ENCODE measurements at places on chromosomes 12 and 14.

DNA sequence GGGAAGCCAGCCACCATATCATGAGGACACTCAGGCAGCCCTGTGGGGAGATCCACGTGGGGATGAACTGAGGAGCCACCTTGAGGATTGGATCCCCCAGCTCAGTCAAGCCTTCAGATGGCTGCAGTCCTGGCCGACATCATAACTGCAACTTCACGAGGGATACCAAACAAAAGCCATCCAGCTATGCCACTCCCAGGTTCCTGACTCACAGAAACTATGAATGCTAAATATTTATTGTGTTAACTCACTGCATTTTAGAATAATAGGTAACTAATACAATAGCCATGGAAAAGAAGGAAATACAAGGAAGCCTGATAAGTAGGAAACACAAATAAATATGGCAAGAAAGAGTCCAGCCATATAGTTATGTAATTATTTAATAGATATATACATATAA, 42.1 kb upstream of the FAM222A start:
- DNase-seq, result no peak

DNA sequence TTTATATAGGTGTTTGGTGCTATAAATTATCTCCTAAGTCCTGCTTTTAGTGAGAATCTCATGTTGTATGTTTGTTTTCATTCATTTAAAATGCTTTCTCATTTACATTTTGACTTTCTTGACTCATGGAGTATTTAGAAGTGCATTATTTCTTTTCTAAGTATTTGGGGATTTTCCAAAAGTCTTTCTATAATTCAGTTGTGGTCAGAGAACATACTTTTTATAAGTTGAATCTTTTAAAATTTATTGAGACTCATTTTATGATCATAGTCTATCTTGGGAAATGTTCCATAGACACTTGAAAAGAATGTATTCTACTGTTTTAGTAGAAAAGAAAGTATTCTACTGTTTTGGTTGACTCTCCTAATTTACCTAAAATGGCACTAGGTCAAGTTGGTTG, 168.2 kb downstream of the AKAP6 start:
- no peak for DNase-seq

GRCh38 chr12:119589097-119589496, 4.5 kb upstream of the TMEM233 start:
- DNase-seq, result no peak

- no peak for DNase-seq
These were observed 129.5 kb downstream of the PRKD1 start for GRCh38 chr14:29798108-29798663.

- DNase-seq, result no peak
These were observed 26.5 kb upstream of the RCOR1 start for GRCh38 chr14:102565959-102566358.

DNA sequence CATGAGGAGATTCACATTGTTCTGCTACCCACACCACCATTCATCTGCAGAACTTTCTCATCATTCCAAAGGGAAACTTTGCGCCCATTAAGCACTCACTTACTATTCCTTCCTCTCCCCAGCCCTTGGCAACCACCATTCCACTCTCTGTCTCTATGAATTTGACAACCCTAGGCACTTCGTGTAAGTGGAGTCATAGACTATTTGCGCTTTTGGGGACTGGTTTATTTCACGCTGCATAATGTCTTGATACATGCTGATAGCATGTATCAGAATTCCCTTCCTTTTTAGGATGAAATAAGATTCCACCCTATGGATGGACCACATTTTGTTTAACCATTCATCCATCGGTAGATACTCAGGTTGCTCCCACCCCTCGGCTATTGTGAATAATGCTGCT, 4.5 kb upstream of the EML1 start:
- DNase-seq, result no peak

DNA sequence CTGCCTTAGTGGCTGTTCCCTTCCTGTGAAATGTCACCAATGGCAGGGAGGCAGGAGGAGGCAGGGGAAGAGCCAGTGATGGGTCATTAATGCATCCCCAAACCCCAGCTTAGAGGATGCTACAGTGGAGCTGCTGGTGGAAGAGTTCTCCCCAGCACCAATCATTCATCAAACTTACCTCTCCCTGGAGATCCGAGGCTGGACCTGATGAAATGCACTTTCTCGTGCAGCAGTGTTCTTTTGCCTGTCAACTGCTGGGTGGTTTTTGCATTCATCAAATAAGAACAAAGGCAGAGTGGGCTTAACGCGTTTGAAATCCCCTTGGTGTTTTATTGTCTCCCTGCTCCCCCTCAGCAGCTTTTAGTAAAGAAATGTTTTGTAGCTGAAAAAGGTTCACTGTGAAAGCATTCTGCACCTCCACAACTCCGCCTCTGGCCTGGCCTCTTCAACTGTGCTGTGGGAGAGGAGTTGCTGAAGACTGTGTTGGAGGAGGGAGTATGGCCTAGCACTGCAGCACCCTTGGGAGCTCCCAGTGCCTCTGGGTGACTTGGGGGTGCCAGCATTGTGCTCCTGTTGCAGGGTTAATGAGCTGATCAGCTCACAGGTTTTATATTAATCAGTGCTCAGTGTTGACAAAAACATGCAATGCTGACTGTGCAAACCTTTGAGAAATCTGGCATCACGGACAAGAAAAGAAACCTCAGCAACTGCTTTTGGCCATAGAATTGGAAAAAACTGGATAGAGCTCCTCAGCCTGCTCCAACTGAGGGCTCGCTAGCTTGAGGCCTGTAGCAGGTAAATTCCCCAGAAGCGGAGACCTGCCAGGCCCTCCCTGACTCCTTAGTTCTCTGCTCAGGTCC, 14.4 kb downstream of the TSPAN9 start:
- DNase-seq, result no peak

DNA sequence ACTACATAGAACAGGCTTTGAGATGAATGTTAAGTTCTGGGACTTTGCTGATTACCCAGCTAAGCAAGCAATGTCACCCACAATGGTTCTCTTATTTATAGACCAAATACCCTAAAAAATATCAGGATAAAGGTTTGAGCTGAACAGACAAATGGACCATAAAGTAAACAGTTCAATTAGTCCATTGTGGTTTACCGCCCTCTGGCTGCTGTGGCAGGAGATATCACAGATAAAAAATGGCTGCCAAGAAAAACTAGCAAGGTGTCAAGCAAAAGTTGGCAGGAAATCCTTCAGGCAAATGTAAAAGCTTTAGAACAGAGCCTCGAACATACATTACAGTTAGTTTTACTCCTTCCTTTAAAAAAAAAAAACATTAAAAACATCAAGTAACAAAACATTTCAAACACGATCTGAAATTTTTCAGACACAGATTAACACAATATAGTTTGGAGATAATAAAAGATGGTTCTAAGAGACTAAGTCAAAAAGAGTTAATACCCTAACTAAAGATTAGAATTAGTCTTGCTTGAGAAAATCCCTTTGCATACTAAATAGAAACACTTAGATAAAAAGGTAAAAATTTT, 41.3 kb downstream of the MED13L start:
- DNase-seq, result no peak

DNA sequence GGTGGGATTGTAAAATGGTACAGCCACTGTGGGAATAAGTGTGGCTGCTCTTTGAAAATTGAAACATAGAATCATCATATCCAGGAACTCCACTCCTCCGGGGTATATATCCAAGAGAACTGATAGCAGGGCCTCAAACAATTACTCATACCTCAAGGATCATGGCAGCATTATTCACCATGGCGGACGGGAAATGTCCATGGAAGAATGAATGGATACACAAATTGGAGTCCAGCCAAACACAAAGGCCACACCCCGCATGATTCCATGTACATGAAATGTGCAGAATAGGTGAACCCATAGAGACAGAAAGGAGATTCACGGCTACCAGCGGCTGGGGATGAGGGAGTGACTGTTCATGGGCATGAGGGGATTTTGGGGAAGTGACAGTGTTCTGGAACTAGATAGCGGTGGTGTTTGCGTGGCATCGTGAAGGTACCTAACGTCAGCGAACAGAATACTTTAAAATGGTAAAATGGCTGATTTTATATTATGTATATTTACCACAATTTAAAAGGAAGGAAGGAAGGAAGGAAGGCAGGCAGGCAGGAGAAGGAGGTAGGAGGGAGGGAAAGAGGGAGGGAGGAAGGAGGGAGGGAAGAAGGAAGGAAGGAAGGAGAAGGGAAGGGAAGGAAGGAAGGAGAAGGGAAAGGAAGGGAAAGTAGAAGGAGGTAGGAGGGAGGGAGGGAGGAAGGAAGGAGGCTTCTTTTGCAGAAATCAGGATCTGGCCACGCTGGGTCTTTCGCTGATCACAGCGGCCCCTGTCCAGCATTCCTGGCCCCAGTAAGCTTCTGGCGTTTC, 14.1 kb upstream of the NCOR2 start:
- DNase-seq, result no peak

- DNase-seq, result no peak
These were observed 1.1 kb upstream of the PRKAG1 start for GRCh38 chr12:49019443-49020324.

All from NCI-H1092 (cell line).